ENCODE measurements at places on chromosomes 7 and 10. TPM values are rescaled to one million over a fixed set of nuclear protein-coding genes. Genes with fewer than 3 reads are reported as not detected.

FAM53B gene
- 27.6 TPM for polyA plus RNA-seq

ATOH7 gene
- 0.15 TPM for polyA plus RNA-seq

VAX1 gene
- polyA plus RNA-seq, result not detected

CHN2 gene
- 16.0 TPM for polyA plus RNA-seq

ADAMTS14 gene
- polyA plus RNA-seq, result 17.9 TPM

ZNF479 gene
- not detected for polyA plus RNA-seq

EPO gene
- 0.18 TPM for polyA plus RNA-seq

SFRP4 gene
- 22.2 TPM for polyA plus RNA-seq

HKDC1 gene
- not detected for polyA plus RNA-seq

PLAC9 gene
- polyA plus RNA-seq, result 59.1 TPM

EPHA1 gene
- polyA plus RNA-seq, result 6.0 TPM

TCERG1L gene
- 0.22 TPM for polyA plus RNA-seq

TMEM168 gene
- 29.1 TPM for polyA plus RNA-seq

CREB5 gene
- polyA plus RNA-seq, result 33.5 TPM

MRC1 gene
- polyA plus RNA-seq, result 14.5 TPM

PRKCQ gene
- polyA plus RNA-seq, result 16.3 TPM

COL28A1 gene
- 1.1 TPM for polyA plus RNA-seq

SLC16A9 gene
- polyA plus RNA-seq, result 3.3 TPM

IRF5 gene
- polyA plus RNA-seq, result 3.2 TPM

TUBB8 gene
- not detected for polyA plus RNA-seq

CD36 gene
- 333 TPM for polyA plus RNA-seq

KLHL7 gene
- polyA plus RNA-seq, result 21.7 TPM

CUBN gene
- polyA plus RNA-seq, result 3.7 TPM

AVPI1 gene
- polyA plus RNA-seq, result 6.0 TPM

BZW2 gene
- 201 TPM for polyA plus RNA-seq

CALHM2 gene
- polyA plus RNA-seq, result 14.4 TPM

TEX47 gene
- polyA plus RNA-seq, result not detected

PGAM2 gene
- polyA plus RNA-seq, result 366 TPM

AGBL3 gene
- polyA plus RNA-seq, result 4.9 TPM

TLX1 gene
- not detected for polyA plus RNA-seq

CFAP43 gene
- polyA plus RNA-seq, result 0.35 TPM

PDK4 gene
- 12.9 TPM for polyA plus RNA-seq

CEP55 gene
- 6.2 TPM for polyA plus RNA-seq

OR2A5 gene
- polyA plus RNA-seq, result not detected

RELN gene
- polyA plus RNA-seq, result 3.5 TPM

CPEB3 gene
- polyA plus RNA-seq, result 3.7 TPM

SH2D4B gene
- polyA plus RNA-seq, result not detected

CCL24 gene
- 0.24 TPM for polyA plus RNA-seq

IDI2 gene
- 0.14 TPM for polyA plus RNA-seq

KCP gene
- polyA plus RNA-seq, result 1.9 TPM

TCF7L2 gene
- polyA plus RNA-seq, result 47.5 TPM

MMP21 gene
- polyA plus RNA-seq, result 0.40 TPM

TET1 gene
- 8.2 TPM for polyA plus RNA-seq
